Fibroblast of villous mesenchyme (primary cell): ENCODE measurements at places on chromosomes 6 and 20.
A peak's percentile ranks its signal among the peaks of the same experiment; 100 is the strongest.

DNA sequence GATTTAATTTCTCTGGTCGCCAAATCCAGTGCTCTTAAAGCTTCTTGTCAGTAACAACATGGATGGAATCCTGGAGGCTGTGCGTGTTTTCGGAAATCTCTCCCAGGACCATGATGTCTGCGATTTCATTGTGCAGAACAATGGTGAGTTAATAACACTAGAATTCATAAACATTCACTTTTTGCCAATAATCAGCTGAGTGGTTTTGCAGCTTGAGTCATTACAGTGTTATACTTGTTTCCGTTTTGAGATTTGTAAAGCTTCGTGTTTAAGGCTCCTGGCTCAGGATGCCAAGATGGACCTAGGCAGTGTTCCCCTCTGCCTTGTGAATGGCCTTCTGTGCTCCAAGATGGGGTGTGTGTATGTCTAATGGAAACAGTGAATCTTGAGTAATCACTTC lies 113.8 kb downstream of the ARMC2 start:
- DNase-seq: peak; percentile 80

DNA sequence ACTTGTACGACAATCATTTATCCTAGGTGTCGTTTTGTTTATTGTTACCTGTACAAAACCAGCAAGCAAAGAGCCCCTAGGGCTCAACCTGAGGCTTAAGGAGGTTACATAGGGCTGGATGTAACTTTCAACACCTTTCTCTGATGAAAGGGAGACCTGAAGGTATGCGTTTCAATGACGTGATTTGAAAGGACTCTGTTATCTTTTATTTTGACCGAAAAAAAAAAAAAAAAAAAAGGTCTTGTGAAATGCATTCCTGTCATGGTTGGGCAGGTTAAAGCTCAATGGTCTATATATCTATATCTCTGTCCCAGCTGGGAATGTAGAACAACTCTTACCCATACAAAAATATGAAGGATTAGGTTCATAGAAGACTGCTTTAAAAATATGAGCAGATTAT lies 78.7 kb upstream of the SASH1 start:
- no peak for DNase-seq

DNA sequence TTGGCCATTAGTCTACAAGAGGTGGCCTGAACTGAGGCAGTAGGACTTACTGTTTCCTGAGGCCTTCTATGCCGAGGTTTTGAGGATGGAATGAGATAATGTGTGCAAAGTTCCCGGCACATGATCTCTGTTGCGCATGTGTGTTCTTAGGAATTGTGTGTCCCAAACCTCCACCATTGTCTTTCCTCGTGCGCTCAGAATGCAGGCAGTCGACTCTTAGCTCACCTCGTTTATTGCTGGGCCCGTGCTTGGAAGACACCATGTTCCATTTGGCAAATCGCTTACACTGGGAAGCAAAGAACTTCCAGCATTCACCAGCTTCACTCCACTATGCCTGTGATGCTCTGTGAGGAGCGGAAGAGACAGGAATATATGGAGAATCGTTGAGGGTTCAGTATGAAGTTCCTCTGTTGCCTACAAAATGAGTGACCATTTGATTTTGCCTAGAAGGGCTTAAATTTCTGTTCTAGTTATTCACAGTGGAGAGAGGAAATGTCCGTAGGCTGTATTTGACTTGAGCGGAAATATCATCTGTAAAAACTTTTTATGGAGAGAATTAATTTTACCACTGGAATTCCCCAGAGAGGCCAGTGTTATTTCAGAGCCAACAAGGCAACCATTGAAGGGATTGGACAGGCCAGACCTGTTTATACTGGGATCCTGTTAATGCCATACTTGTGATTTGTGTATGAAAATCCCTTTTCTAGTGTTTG lies 75.7 kb upstream of the CLDN20 start:
- peak; percentile 87 for DNase-seq

GRCh38 chr6:79543886-79544285 lies 6.7 kb upstream of the LCA5 start:
- DNase-seq: no peak

- DNase-seq: peak; percentile 92
Measured at GRCh38 chr6:112223070-112223861, 31.1 kb downstream of the LAMA4 start.

DNA sequence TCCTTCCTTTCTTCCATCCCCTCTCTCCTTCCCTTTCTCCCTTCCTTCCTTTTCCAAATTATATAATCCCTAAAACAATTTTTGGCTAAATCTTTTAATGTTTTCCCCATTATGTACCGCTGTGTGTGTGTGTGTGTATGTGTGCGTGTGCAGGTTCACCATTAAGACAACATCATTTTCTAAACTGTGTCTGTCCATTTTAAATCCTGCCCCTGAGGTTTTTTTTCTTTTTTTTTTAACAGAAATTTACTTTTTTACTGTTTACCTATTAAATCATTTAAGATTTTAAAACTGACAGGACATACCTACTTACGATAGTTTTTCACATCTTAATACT lies 366.3 kb upstream of the EPHA7 start:
- DNase-seq: no peak

DNA sequence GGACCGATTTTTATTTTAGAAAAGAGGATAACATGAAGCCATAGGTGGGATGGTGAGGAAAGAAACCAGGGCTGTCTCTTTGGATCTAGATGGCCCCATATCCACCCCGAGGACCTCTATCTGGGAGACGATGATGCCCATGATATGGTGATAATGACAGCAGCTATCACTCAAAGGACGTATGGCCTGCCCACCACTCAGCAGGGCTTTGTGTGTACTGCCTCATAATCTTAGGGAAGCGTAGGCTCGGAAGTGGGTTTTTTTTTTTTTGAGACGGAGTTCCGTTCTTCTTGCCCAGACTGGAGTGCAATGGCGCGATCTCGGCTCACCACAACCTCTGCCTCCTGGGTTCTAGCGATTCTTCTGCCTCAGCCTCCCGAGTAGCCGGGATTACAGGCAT lies 8.2 kb upstream of the TAF8 start:
- DNase-seq: no peak

- no peak for DNase-seq
Measured at GRCh38 chr6:30830438-30830837, 53.9 kb upstream of the DDR1 start.

DNA sequence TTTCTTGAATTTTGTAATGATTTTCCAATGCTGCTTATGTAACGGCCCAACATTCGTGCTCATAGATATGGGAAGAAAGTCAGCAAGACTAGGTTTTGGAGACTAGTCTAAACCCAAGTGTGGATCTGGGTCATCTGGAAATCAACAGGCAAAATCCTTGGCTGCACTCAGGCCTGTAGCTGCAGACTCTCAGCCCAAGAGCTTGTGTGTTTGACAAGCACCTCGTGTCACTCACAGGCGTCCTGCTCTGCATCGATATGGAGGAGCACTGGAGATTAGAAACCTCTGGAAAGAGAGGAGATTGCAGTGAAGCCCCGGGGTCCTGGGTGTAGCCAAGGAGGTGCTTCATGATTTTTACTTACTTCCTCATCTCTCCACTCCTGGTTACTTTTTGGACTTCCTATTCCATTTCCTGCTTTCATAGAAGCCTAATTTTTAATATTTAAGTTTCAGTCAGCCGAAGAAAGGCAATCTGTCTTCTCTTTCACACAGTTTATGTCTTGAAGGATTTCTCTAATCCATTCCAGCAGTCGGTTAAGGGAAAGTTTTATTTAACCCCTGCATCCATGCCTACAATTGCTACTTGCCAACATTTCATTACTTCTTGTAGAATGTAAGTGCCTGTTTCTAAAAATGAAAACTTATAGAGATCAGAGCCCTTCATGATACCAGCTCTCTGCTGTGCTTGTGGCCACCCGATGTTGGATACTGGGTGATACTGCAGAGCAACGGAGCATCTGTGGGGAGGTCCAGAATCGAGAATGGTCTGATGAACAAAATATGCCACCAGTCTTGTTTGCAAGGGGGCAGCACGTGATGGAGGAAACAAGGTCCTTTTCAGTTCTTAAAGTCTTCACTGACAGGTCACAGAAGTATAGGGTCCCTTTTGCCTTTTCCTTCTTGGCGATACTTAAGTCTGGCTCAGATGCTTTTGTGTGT lies 296.3 kb downstream of the QKI start:
- no peak for DNase-seq

- DNase-seq: no peak
Measured at GRCh38 chr20:61954276-61955021, 111.2 kb downstream of the TAF4 start.

GRCh38 chr6:45791211-45792168 lies 224.2 kb downstream of the CLIC5 start:
- peak; percentile 28 for DNase-seq

GRCh38 chr20:4151991-4152695 lies 136.8 kb upstream of the RNF24 start:
- no peak for DNase-seq
